ENCODE measurements at places on chromosomes 6 and 20. TPM values are rescaled to one million over a fixed set of nuclear protein-coding genes. Genes with fewer than 3 reads are reported as not detected.

- no peak for DNase-seq
Observed at GRCh38 chr6:10511477-10511876, 9.7 kb upstream of the GCNT2 start.

The TUBB1 gene
- polyA plus RNA-seq = 2.4 TPM

DNA sequence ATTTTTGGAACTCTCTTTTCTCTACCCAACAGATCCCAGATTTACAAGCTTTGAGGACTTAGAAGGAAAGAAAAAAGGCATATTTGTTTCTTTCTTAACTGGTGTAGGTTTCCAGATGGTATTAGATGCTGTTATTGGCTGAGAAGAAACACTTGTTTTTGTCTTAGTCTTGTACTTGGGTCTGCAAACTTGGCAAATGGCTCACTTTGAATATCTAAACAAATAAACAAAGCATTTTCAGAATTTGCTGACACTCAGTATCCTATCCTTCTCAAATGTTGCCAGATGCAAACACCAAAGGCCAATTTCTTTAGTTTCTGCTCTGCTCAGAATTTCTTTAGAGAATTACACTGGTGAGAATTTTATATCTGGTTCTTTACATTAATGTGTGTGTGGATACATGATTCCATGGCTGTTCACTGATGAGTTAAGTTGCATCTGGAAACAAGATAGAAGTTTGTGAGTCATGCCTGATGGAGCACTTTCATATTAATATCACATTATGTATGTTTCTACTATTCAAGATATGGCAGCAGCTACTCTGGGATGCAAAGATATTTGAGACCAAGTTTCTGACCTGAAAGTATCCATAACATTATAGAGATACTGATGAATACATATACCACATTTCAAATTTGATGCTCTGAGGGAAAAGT lies 43.7 kb upstream of the CEP162 start:
- no peak for DNase-seq

The SIRPA gene
- polyA plus RNA-seq = 25.1 TPM

Measured in left renal cortex interstitium (tissue), 4 donors.